ENCODE measurements at places on chromosomes 6 and 20.

DNA sequence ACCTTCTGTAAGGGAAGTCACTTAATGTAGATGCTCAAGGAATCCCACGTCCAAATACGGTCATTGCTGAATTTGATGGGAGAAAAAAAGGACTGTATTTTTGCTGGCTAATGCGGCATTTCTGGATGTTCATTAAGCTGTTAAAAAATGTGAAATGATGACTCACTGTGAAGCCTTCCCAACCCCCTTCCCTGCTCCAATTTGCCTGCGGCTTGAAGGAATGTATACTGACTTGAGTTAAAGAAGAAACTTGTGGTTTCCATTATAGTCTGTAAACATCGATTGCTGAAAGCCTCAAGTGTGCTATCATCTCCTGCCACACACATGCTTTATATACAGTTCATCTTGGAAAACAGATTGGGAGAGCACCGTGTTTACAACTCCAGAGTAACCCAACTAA is 249.1 kb upstream of the JAG1 start:
- no peaks in the 10 kb centered on the region for H3K36me3 ChIP-seq
- H3K27me3 ChIP-seq = no peaks in the 10 kb centered on the region
- DNase-seq = no peak

DNA sequence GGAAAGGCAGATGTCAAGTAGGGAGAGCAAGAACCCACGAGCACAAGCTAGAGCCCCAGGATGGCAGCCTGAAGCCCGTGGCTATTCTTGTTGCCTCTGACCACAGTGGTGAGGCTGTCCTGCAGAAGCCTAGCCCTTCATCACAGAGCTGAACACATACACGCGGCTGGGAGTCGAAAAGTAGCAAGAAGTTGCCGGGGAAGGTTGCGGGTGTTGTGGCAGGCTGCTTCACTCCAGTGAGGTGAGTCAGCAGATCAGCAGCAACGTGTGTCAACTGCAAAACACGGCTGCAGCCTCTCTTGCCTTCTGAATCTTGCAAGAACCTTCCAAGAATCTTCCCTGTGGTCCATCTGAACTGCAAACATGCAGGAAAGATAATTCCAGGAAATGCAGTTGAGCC is 10.6 kb upstream of the STX16 start:
- peaks cover 11% of the 10 kb centered on the region for H3K27me3 ChIP-seq
- H3K27ac ChIP-seq = no peak overlapping the region
- H3K4me1 ChIP-seq = peaks cover 41% of the 10 kb centered on the region
- no peak for DNase-seq
- H3K4me3 ChIP-seq = no peak overlapping the region
- no peaks in the 10 kb centered on the region for H3K36me3 ChIP-seq

DNA sequence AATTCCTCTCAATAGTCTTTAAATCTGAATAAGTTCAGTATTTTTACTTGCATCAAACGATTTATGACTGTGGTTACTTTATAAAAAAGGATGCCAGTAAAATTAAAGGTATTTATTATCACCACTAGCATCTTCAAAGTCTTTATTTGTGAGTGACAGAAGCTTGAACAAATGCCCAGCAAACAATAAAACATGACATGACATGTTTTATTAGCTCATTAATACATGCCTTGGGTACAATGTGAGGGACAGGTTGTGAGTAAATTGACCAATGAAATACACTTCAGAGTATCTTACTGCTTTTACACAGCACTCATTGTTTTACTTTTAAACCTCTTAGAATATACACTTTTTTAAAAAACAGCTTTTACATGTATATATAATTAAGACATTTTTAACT is 113.4 kb upstream of the BEND3 start:
- H3K4me1 ChIP-seq = peaks cover 12% of the 10 kb centered on the region
- H3K27ac ChIP-seq = no peak overlapping the region
- H3K36me3 ChIP-seq = peaks cover 10% of the 10 kb centered on the region
- no peak for DNase-seq

GRCh38 chr6:1403851-1404712 is 14.7 kb downstream of the FOXF2 start:
- H3K27me3 ChIP-seq = peaks cover 35% of the 10 kb centered on the region
- H3K4me1 ChIP-seq = peaks cover 4% of the 10 kb centered on the region
- H3K4me3 ChIP-seq = no peak overlapping the region
- no peak overlapping the region for H3K27ac ChIP-seq
- H3K36me3 ChIP-seq = no peaks in the 10 kb centered on the region

GRCh38 chr6:119350952-119351372 is 1.4 kb upstream of the MAN1A1 start:
- no peak for DNase-seq
- peaks cover 3% of the 10 kb centered on the region for H3K27me3 ChIP-seq
- H3K27ac ChIP-seq = no peak overlapping the region
- peaks cover 36% of the 10 kb centered on the region for H3K4me1 ChIP-seq
- H3K4me3 ChIP-seq = peak overlapping the region; percentile 91
- H3K36me3 ChIP-seq = no peaks in the 10 kb centered on the region

GRCh38 chr20:19756761-19757486 is 1.1 kb upstream of the RIN2 start:
- peak overlapping the region; percentile 95 for H3K27ac ChIP-seq
- H3K27me3 ChIP-seq = peaks cover 5% of the 10 kb centered on the region
- no peak for DNase-seq
- H3K4me1 ChIP-seq = peaks cover 62% of the 10 kb centered on the region
- peak overlapping the region; percentile 90 for H3K4me3 ChIP-seq

- H3K27me3 ChIP-seq = peaks cover 4% of the 10 kb centered on the region
- no peaks in the 10 kb centered on the region for H3K4me1 ChIP-seq
- H3K4me3 ChIP-seq = no peak overlapping the region
- no peak overlapping the region for H3K27ac ChIP-seq
- no peak for DNase-seq
- H3K36me3 ChIP-seq = no peaks in the 10 kb centered on the region
Observed at GRCh38 chr6:119587537-119587936, 238.0 kb upstream of the MAN1A1 start.

DNA sequence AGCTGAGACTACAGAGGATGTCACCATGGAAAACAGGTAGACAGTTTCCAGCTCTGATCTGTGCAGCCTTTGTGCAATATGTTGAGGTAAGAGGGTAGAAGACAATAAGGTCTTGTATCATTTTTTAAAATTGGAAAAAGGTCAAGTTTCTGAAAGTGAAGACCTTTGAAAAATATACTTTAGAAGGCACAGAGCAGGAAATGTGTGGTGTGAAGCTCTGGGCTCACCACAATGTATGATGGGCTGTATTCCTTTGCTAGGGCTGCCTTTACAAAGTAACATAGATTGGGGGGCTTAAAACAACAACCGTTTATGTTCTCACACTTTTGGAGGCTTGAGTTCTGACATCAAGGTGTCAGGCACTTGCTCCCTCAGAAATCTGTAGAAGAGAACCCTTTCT is 514.3 kb upstream of the JARID2 start:
- peaks cover 21% of the 10 kb centered on the region for H3K27me3 ChIP-seq
- no peak overlapping the region for H3K27ac ChIP-seq
- DNase-seq = no peak
- H3K36me3 ChIP-seq = no peaks in the 10 kb centered on the region

DNA sequence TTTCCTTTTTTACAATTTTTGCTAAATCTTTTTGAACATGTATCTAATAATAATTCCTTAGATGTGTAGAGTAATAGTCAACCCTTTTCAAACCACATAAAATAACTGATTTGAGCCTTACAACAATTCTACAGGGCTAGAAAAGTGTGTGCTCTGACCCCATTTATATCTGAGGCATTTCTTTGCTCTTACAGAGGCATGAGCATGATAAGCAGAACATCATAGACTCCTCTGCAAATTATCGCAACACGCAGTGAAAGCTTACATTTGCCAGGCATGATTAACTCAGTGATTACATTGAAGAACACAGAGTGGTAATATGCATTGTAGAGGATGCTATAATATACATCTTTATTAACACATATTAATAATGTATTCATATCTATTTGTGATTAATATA is 120.4 kb downstream of the SIM1 start:
- DNase-seq = no peak
- no peaks in the 10 kb centered on the region for H3K27me3 ChIP-seq
- no peak overlapping the region for H3K4me3 ChIP-seq
- H3K36me3 ChIP-seq = no peaks in the 10 kb centered on the region
- peaks cover 34% of the 10 kb centered on the region for H3K4me1 ChIP-seq

DNA sequence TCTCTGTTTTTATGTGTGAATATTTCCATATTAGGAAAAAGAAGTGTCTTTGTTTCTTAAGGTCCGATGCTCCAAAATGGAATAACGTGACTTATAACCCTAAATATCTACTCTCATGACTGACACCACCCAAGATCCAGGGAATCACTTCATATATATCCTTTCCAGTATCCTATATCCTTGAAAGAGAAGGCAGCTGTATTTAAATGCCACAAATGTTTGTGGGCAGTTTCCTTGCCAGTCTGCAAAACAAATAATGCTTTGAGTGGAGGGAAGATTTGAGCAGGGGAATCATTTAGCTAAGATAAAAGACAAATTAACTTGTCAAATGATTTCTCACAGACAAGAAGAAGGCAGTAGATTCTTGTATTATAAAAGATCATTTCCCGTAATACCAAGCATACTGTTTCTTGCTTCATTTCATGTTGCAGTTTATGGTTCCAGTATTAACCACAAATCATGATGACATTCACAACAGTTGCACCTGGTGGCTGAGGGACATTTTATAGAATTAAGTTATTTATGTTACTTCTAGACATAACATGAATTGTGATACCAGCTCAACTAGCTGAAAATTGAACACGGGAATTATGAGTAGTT is 30.0 kb upstream of the FABP7 start:
- peaks cover 5% of the 10 kb centered on the region for H3K36me3 ChIP-seq
- no peak overlapping the region for H3K27ac ChIP-seq
- H3K27me3 ChIP-seq = peaks cover 3% of the 10 kb centered on the region
- H3K4me3 ChIP-seq = no peak overlapping the region
- peaks cover 9% of the 10 kb centered on the region for H3K4me1 ChIP-seq

- peaks cover 5% of the 10 kb centered on the region for H3K36me3 ChIP-seq
- no peak for DNase-seq
Observed at GRCh38 chr20:33812152-33812849, 1.2 kb downstream of the CHMP4B start.

GRCh38 chr20:12177657-12178293 is 260.1 kb downstream of the BTBD3 start:
- DNase-seq = no peak
- H3K27me3 ChIP-seq = peaks cover 5% of the 10 kb centered on the region

DNA sequence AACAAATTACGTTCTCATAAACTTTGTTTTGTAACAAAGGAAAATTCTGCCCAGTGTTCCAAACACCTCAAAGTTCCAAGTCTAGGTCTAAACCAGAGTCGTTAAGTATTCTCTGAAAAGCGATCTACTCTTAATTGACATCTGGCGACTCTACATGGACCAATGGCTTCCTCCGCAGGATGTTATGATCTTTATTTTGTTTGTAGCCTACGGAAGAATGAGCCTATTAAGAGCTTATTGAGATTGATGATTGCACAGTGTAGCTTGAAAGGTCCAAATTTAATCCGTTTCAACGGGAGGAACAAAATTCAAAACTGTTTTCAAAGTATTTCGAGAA is 61.1 kb downstream of the FAM217A start:
- peaks cover 36% of the 10 kb centered on the region for H3K36me3 ChIP-seq
- H3K4me1 ChIP-seq = peaks cover 50% of the 10 kb centered on the region
- no peak for DNase-seq
- H3K4me3 ChIP-seq = peak overlapping the region; percentile 100

DNA sequence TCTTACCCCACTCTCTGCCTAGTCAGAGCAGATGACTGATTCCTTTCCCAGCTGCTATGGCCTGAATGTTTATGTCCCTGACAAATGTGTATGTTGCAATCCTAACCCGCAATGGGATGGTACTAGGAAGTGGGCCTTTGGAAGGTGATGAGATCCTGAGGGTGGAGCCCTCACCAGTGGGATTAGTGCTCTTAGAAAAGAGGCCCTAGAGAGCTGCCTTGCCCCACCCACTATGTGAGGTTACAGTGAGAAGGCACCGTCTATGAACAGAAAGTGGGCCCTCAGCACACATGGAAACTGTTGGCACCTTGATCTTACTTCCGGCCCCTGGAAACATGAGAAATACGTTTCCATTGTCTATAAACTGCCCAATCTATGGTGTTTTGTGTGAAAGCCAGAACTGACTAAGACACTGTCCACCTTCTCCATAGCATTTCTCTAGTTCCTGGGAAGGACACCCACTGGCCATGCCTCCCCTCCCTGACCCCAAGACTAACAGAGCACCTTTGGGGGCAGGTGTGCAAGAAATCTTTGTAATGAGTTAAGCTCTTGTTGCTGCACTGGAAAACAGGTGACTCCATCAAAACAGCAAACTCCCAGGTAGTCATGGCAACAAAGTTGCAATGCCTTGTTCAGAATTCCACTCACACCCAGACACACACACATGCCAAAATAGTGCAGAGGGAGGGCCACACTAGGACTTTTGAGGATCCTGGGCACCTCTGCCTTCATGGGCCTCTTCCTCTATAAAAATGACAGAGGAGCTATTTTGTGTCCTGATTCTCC is 16.2 kb downstream of the GABRR2 start:
- H3K36me3 ChIP-seq = no peaks in the 10 kb centered on the region
- no peak overlapping the region for H3K4me3 ChIP-seq
- no peak for DNase-seq
- peaks cover 24% of the 10 kb centered on the region for H3K4me1 ChIP-seq

GRCh38 chr20:41131594-41132387 is 5.6 kb upstream of the PLCG1 start:
- no peaks in the 10 kb centered on the region for H3K27me3 ChIP-seq
- peaks cover 15% of the 10 kb centered on the region for H3K4me1 ChIP-seq

DNA sequence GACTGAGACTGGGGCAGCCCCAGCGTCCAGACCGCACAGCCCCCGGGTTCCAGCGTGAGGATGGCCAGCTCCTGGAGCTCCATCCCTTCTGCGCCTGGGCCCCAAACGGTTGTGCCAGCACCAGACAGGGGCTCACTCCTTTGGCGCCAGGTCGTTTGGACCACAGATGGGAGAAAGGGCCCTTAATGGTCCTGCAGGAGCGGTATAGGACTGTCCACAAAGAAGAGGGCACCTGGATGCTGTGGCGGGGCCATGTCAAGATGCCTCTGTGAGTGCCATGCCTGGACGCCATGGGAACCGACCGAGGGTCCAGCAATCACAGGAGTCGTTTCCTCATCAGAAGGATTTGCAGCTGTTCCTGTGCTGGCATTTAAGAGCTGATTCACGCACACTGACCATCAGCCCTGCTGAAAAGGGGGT is 82.7 kb downstream of the DLL1 start:
- no peaks in the 10 kb centered on the region for H3K36me3 ChIP-seq
- H3K4me3 ChIP-seq = no peak overlapping the region
- H3K4me1 ChIP-seq = peaks cover 34% of the 10 kb centered on the region
- H3K27ac ChIP-seq = no peak overlapping the region

GRCh38 chr6:117483645-117484016 is 1.2 kb downstream of the DCBLD1 start:
- peaks cover 30% of the 10 kb centered on the region for H3K27me3 ChIP-seq
- H3K4me1 ChIP-seq = peaks cover 24% of the 10 kb centered on the region
- no peak for DNase-seq

- H3K36me3 ChIP-seq = peaks cover 76% of the 10 kb centered on the region
- H3K4me1 ChIP-seq = peaks cover 16% of the 10 kb centered on the region
- no peak overlapping the region for H3K27ac ChIP-seq
- H3K4me3 ChIP-seq = no peak overlapping the region
- H3K27me3 ChIP-seq = no peaks in the 10 kb centered on the region
Observed at GRCh38 chr6:36506611-36507010, 40.7 kb downstream of the STK38 start.

- peak overlapping the region; percentile 49 for H3K27ac ChIP-seq
- H3K36me3 ChIP-seq = peaks cover 33% of the 10 kb centered on the region
- H3K4me1 ChIP-seq = peaks cover 56% of the 10 kb centered on the region
- DNase-seq = no peak
Observed at GRCh38 chr6:148502083-148502772, 159.6 kb downstream of the SASH1 start.

Measured in nephron progenitor cell (in vitro differentiated cells).